Naive thymus-derived CD8-positive, alpha-beta T cell (primary cell): ENCODE measurements at places on chromosomes 2 and 18.

DNA sequence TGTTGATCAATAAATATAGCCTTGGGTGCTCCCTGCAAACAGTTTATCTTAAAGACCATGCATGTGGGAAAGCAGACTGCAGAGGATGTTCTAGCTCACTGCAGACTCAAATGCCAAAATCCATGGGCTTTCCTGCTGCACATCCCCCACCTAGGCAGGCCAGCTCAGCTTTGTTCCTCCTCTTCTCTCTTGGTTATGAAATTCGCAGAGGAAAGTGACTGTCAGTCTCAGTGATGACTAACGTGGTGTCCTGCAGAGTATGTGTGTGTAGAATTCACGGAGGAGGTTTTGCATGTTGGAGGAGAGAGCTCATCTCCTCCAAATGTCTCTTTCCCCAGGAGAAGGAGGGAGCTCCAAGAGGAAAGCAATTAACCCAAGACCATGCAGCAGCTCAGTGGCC is 21.4 kb upstream of the KCNS3 start:
- DNase-seq: no peak

DNA sequence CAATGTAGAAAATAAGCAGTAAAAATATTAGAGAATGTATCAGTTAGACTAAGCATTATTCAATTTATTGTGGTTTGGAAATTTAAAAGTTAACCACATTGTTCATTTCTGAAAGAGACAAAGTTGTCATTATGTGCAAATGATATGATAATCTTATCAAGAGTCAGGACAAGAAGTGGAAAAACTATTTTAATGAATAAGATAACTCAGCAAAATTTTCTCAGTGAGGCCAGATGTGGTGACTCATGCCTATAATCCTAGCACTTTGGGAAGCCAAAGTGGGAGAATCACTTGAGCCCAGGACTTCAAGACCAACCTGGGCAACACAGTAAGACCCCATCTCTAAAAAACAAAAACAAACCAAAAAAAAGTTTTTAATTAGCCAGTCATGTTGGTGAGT is 39.5 kb upstream of the CERS6 start:
- no peak for DNase-seq

- no peak for DNase-seq
Observed at GRCh38 chr18:54187372-54187771, 37.1 kb downstream of the MBD2 start.

DNA sequence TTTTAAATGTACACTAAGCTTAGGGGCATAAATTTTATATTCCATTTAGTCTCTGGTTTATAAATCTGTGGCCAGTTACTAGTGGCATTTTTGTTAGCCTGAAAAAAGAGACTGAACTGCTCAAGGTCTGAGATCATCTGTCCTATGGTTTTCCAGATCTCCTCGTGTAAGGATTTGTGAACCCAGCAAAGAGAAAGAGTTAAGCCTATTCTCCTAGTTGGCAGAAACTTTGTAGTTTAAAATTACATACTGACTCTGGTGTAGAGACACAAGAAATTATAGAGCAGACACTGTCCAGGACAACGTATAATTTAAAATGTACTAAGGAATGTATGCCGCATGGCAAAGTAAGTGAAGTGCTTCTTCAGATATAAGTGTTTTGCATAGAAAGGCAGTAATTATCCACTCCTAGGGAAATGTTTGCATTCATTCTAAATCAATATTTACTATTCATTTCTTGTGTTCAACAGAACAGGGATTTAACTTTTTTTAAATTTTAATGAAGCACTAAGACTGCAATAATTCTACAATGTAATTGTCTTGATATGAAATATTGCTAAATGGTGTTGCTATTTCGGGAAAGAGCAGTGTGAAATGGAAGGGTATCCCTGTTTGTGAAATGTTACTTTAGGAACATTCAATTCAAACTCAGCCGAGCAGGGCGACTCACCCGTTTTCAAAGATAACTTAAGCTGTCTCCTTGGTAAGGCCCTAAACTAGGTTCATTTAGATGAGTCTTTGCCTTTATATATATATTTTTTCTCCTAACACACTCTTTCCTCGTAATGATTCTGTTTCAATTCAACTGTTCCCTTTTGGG is 508.4 kb upstream of the ZEB2 start:
- no peak for DNase-seq

- no peak for DNase-seq
Observed at GRCh38 chr2:866009-866680, 84.5 kb upstream of the SNTG2 start.

DNA sequence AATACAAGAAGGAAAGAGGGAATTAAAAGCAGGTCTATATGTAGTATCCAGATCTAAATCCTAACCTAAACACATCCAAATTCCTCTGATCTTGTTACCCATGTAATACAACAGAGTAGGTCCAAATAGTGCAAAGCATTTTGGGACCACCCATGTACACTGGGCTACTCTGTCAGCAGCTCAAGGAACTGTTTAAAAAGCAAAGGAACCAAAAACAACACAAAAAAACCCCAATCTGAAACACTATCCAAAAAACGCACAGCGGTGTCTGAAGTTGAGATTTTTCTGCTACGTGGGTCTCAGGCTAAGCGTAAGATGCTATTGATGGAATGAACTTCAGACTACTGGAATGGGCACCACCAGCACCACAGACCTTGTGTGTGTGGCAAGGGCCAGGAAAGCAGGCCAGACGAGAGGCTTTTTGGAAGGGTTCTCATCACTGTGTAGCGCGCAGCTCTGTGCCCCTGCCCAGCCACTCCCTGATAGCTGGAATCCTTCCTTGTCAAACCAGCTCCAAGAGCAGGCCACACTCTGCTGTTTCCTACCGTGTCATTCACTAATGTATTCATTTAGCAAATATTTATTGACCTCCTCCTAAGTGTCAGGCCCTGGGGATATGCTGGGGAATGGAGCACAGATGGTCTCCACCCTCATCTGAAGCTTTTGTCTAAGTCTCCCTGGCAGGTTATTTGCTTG is 101.4 kb downstream of the COLEC12 start:
- DNase-seq: no peak

- no peak for DNase-seq
Observed at GRCh38 chr2:1993711-1994682, 249.7 kb upstream of the PXDN start.

- peak; percentile 59 for DNase-seq
Observed at GRCh38 chr2:28366496-28367282, 26.0 kb upstream of the FOSL2 start.

DNA sequence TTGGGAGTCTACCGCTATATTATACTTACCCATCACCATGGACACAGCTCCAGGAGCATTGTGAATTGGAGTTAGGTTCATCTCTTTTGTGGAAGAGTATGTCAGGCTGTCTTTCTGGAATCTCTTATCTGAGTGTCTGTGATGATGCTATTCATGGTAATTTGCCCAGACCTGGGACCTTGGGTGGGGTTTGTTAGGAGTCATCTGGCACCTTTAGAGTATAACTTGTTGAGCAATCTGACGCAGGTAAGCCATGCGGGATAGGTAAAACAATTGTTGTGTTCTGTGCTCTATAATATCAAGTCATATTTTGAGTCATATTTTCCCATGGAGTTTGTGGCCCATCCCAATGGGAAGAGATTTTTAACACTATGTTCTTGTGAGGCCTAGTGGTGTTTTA is 49.7 kb upstream of the MAPRE2 start:
- DNase-seq: no peak

DNA sequence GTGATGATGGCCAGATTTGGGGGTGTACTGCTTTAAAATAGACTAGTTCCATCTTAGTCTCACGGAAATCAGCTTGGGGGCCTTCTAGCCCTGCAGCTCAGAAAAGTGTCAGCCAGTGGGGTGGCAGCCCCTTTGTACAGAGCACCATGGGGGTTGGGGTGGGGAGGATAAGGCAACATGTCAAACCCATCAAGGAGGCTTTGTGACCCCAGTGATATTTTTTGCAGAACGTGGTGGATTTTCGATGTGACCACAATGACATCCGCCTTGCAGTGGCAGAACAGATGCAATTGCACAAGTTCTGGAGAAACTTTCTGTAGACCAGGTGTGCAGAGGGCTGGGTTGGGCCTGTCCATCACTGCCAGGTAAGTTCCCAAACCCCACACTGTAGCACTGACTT is 3.0 kb upstream of the CD8A start:
- peak; percentile 89 for DNase-seq
